Stimulated activated CD8-positive, alpha-beta memory T cell treated with anti-CD3 and anti-CD28 coated beads, Interleukin-7, amount 100 ng/mL, for 24 hours (primary cell): ENCODE measurements at places on chromosomes 2 and 18.

GRCh38 chr18:52408800-52409302 lies 68.9 kb downstream of the DCC start:
- no peak for DNase-seq

GRCh38 chr2:7758073-7758759 lies 841.0 kb downstream of the RNF144A start:
- DNase-seq = no peak

- DNase-seq = no peak
These were observed 1.0 kb downstream of the MARS2 start for GRCh38 chr2:197705912-197706838.

GRCh38 chr2:69625078-69625795 lies 18.3 kb downstream of the AAK1 start:
- DNase-seq = no peak

DNA sequence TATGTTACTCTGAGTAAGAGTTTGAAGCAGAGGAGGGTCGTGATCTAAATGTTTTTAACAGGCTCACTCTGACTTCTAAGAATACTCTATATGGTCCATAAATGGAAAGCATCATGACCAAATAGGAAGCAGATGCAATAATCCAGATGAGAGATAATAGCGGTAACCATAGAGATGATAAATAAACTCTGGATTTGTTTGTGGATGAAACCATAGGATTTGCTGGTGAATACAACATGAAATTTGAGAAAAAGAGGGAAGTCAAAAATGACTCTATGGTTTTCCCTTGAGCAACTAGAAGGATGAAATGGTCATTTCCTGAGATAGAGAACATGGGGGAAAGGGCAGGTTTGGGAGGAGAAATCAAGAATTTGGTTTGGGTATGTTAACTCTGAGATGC lies 3.9 kb downstream of the HEATR5B start:
- no peak for DNase-seq

DNA sequence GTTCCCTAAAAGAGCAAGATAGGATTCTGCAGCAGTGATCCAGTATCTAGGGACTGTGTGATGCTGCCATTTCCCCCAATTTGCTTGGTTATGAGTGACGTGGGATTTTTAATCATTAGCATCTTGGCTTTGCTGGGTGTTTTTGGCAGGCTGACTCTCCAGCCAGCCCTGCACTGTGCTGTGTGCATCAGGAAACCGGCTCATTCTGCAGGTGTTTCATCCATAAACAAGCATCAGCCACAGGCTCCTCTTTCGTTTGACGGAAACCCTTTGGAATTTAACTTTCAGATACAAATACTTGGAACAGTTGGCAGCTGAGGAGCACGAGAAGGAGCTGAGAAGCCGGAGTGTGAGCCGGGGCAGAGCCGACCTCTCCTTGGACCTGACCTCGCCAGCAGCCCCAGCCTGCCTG lies 135.9 kb downstream of the TPGS2 start:
- DNase-seq = no peak

DNA sequence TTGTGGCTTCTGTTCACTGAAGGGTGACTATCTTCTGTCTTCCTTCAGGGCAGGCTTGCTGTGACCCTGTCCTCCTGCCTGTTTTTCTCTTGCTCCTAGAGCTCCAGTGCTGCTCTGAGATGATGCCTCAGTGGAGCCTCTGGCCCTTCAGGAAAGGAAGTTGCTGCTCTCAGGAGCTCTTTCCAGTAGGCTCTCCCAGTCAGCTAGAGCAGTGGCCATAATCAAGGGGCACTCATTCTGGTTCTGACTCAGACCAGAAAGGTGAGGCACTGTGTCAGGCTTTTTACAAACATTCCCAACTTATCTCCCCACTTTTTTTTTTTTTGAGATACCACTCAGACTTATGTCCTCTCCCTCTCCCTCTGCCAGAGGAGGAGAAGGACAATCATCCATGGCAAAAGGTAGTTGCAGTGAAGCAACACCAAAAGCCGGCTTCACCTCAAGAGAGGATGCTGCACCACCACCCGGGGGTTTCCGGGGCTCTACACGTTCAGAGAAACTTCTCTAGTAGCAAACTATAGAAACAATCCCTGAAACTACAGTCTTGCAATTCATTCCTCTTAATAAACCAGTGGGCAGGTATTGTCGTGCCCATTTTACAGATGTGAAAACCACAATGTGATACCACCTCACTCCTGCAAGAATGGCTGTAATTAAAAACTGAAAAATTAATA lies 115.4 kb downstream of the ACTR3 start:
- no peak for DNase-seq

- DNase-seq = no peak
These were observed 547.7 kb upstream of the ZEB2 start for GRCh38 chr2:145067549-145068030.
